ENCODE measurements at places on chromosomes 16 and 17.

GRCh38 chr17:68697850-68698361 is 96.7 kb upstream of the FAM20A start:
- DNase-seq: no peak

GRCh38 chr16:10368969-10369551 is 16.8 kb upstream of the ATF7IP2 start:
- no peak for DNase-seq

- DNase-seq: no peak
Measured at GRCh38 chr16:69131167-69131838, 1.1 kb downstream of the CHTF8 start.

DNA sequence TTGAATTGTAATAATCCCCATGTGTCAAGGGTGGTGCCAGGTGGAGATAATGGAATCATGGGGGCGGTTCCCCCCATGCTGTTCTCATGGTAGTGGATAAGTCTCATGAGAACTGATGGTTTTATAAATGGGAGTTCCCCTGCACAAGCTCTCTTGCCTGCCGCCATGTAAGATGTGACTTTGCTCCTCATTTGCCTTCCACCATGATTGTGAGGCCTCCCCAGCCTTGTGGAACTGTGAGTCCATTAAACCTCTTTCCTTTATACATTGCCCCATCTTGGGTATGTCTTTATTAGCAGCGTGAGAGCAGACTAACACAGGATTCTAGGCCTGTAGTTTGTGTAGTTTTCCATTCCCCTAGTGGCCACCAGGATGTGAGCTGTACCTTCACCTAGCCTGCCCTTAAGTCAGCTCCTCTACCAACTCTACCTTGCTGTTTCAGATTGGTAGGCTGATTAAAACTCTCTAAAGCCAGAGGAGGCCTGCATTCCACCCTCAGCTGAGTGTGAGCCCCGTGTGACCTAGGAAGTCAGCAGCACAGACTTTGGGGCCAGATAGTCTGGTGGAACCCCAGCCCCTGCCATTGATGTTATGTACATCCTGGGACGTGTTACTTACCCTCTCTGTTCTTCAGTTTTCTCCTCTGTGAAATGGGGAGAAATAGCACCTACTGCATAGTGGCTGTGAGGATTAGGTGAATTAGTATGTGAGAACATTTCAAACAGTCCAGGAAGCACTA is 252.4 kb upstream of the CACNG5 start:
- DNase-seq: no peak

- DNase-seq: no peak
Measured at GRCh38 chr17:83128306-83129240, 49.2 kb downstream of the METRNL start.

GRCh38 chr16:49399594-49400364 is 26.2 kb downstream of the C16orf78 start:
- DNase-seq: no peak

DNA sequence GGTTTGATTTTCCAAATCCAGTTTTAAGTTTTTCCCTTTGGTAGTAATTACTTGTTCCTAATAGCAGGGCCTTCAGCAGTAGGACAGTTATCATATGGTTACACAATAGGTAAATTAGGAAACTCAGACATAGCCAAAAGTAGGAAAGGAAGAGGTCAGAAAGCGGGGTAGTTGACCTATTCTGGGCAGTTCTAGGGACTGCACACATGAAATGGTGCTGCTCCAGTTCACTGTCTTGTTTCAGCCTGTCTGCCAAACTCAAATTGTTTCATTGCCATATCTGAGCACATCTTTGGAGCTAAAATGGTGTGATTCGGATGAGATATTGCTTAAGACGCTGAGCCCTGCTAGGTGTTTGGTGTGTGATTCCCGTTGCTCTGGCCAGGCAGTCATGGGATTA is 56.7 kb downstream of the TANGO6 start:
- DNase-seq: no peak

DNA sequence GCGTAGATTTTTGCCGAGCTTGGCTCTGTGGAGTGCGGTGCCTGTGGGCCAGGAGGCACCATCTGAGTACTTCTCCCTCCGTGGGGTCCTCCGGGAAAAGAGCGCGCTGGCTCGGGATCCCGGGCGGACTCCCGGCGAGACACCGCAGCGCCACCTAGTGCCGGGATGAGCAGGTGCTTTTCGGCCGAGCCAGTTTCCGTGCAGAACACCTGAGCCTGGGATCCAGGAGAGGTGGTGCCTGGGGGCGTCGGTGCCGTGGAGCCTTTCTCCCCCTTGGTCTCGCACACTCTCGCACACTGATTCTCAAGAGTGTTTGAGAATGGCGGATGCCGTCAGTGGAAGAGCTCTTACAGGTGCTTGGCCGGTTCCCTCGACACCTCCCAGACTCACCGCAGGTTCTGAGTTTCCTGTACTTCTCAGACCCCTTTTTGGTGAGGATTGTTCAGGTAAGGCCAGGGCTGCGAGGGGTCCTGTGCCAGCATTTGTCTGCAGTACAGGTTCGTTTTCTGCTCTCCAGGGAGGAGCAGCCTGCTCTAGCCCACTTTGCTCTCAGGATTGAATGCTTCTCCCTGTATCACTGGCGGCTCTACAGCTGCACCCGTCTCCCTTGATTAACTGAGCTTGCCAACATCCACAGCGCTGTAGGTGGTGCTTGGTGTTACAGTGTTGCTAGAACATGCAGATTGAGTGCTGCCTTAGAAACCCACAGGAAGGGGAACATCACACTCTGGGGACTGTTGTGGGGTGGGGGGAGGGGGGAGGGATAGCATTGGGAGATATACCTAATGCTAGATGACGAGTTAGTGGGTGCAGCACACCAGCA is 23.3 kb downstream of the TBCD start:
- DNase-seq: no peak

- DNase-seq: no peak
Measured at GRCh38 chr17:9195961-9196670, 174.8 kb downstream of the NTN1 start.

- DNase-seq: no peak
Measured at GRCh38 chr17:36153895-36154610, 22.4 kb downstream of the TBC1D3B start.

Data from stimulated activated CD4-positive, alpha-beta T cell treated with anti-CD3 and anti-CD28 coated beads, TNF-alpha, amount 100 ng/mL, for 24 hours (primary cell).